ENCODE measurements at places on chromosomes 7 and 10. TPM values are rescaled to one million over a fixed set of nuclear protein-coding genes. Genes with fewer than 3 reads are reported as not detected.

DNA sequence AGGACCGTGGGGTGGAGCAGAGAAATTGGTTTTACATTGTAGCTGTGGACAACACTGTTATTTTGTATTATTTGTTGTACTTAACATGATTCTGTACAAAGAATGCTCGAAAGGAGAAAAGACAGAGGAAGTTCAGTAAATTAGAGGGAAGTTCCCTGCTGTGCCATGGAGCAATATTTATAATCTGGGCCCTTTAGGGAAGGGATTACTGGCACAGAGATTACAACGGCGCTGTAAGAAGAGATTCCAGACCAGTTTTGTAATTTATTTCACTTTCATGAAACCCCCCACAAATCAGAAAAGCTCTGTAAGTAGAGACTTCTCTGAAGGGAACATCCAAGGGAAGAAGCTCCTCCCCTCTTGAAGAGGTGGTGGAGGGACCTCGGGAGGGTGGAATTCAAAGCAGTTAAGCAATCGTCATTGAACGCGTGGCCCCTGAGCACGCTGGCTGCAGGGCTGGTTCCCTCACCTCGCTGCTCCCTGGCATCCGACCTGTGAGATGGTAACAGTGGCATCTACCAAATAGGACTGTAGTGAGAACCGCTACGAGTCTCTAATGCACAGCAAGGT is 113.5 kb downstream of the KLF6 start:
- no peak for DNase-seq

DNA sequence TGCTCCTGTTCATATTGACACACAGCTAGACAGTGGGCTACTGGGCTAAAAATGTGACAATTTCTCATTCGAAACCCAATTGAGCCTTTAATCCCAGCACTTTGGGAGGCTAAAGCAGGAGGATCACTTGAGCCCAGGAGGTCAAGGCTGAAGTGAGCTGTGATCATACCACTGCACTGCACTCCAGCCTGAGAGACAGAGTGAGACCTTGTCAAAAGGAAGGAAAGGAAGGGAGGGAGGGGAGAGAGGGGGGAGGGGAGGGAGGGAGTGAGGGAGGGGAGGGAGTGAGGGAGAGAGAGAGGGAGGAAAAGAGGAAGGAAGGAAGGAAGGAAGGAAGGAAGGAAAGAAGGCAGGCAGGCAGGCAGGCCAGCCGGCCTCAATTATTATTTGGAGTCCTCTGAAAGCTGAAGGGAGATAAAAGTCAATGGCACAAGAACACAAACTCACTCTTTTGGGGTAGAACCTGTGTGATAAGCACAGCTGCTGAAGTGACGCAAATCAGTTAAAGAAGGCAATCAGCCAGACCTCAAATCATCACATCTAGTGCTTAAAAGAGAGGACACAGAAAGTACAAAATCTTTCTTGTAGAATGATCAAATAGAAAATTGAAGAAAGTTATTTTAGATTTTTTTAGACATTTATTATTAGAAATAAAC is 98.1 kb downstream of the CCDC71L start:
- no peak for DNase-seq

DNA sequence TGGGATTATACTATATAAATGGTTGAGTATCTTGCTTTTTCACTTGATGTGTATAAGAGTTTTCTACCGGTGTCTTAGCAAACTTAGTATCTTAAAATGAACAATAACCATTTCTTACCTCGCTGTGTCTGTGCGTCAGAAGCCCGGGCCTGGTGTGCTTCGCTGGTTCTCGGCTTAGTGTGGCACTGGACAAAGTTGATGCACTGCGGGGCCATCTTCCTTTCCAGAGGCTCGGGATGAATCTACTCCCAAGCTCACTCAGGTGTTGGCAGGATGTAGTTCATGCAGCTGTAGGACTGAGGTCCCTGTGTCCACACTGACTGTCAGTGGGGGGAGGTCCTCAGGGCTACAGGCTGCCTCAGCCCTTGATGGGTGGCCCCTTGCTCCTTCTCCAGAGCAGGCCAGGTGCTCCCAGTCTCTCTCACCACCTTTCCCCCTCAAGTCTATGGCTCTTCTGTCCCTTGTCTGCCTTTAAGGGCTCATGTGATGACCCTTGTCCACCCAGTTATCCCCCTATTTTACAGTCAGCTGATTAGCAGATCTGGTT is 227.8 kb downstream of the GLRX3 start:
- DNase-seq, result no peak

The FRMD4A gene
- total RNA-seq, result 18.7 TPM

The FAM25G gene
- total RNA-seq, result not detected

Data from esophagus muscularis mucosa (tissue), 4 donors.